Suppressor macrophage treated with lipopolysaccharide for 1 hour (primary cell): ENCODE measurements at places on chromosomes 3 and 15.

GRCh38 chr3:88626456-88627120, 476.8 kb downstream of the C3orf38 start:
- DNase-seq, result no peak

DNA sequence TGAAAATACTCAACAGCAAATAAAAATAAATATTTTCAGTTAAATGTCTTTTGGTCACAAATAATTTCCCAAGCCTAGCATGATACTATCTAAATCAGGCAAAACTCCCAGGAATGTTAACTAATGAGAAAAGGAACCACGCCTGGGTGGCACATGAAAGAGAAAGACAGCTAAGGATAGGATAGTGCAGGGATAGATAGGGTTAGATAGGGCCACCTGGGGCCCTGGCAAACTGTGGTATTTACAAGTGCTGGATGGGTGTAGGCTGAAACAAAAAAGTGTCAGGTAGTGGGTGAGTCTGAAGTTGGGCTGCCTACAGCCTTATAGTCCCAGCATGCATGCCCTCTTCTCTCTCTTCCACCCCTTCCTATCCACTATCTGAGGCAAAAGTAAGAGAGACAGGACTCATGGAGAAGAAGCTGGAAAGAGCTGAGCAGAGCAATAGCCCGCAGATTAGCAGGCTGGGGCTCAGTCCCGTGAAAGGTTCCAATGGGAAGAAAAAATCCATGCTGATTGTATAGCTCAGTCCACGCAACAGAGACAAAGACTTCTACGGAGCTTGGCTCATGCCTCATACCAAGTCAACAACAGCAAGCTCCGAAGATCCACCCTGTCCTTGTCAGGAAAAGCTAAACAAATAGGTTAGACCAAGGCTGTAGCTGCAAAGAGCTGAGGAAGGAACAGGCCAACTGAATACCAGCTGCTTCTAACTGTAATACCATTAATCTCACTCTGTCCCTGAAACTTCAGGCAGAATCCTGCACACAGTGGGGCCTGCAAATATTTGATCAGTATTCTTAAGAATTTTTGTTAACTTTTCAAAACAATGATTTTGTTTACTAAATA, 342.1 kb upstream of the ATP11B start:
- no peak for DNase-seq

GRCh38 chr3:172074586-172074985, 35.2 kb downstream of the FNDC3B start:
- peak; percentile 87 for DNase-seq

DNA sequence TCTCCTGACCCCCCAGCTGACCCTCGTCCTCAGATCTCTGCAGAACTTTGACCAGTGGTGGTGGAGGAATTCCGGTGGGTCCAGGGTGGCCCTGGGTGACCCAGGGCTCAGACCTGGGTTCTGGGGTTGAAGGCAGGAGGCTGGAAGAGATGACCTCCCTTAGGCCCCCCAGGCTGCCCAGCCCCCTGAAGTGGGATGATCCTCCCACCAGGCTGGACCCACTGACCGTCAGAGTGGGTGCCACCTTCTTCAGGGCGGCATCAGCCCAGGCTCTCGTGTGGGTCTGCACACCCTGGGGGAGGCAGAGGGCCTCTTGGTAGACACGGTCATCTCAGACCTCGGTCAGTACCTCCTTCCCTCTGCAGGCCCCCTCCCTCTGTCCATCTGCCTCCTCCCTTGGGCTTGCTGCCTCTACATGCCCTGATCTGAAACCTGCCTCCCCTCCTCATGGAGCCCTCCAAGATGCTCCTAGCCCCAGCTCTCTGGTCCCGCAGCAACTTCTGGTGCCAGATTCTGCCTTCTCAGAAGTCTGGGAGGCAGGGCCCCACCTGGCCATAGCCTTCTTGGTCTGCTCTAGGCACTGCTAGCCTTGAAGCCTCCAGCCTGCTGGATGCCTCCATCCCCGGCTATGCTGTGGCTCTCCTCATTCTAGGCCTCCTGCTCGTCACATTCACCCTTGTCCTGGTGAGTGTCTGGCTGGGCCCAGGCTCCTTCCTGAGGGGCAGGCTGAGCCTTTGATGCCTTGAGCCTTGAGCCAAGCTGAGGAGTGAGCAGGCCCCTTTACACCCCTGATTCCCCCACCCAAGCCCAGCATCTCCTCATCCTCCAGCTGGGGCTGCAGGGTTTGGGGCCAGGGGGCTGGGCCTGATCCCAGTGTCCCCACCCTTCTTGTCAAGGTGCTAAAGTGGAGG, 49.1 kb upstream of the CSPG4 start:
- DNase-seq, result no peak

GRCh38 chr15:29986946-29987345, 95.8 kb upstream of the GOLGA8J start:
- DNase-seq, result no peak

GRCh38 chr15:36495456-36495991, 83.9 kb upstream of the CDIN1 start:
- DNase-seq, result no peak

GRCh38 chr3:45737234-45737633, 48.0 kb downstream of the SACM1L start:
- no peak for DNase-seq

DNA sequence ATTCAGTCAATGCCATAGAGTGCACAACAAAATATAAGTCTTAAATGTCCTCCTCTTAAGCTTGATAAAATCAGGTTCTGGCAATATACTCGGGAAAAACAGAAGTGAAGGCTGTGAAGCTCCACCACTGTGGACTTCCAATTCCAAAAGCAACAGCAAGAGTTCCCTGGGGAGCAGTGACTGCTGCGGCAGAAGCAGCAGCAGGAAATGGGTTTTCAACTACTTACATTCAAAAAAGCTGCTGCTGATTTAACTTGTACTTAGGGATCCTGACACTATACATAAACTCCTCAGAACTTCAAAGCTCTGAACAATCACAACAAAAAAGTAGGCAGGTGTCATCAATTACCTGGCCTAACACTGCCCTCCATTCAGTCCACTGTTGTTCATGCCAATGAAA, 4.7 kb downstream of the CEP152 start:
- DNase-seq, result no peak
